Activated CD4-positive, CD25-positive, alpha-beta regulatory T cell treated with anti-CD3 and anti-CD28 coated beads, Interleukin-2, amount 50 U/mL, for 72 hours (primary cell): ENCODE measurements at places on chromosomes 7 and 10.

- DNase-seq = no peak
These were observed 11.3 kb downstream of the KMT2C start for GRCh38 chr7:152424348-152425108.

DNA sequence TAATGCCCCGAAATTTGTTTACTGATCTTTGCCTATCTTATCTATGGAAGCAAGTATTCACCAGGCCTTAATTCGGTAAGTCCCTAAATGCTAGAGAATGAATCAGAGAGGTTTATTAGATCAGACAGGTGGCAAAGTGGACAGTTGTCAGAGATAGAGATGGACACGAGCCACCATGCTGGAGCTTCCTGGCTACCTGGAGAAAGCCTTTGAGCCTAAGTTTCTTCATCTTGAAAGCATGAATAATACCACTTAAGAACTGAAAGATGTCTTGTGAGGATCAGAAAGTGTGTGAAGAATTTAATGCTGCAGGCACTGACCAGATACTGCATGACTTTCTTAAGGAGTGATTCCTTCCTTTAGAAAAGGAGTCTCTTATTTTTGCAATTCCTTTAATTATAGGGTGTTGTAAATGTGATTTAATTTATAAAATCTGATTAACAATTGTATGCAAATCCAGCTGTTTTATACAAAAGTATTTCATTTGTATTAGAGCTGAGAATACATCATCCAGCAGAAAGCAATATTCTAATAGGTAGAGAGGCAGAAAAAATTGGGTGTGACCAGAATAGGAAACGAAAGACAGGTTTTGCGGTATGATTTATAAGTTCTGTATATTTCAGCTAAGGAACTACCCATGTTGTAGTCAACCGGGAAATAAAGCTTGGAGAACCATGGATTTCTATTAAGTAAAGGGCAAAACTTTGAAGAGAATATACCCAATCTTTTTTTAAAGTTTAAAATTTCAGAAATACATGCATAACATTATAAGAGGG, 82.7 kb downstream of the SMURF1 start:
- DNase-seq = no peak

GRCh38 chr7:47344171-47344955, 237.5 kb downstream of the TNS3 start:
- no peak for DNase-seq

- no peak for DNase-seq
These were observed 98.3 kb upstream of the ARHGAP21 start for GRCh38 chr10:24821986-24822385.

- no peak for DNase-seq
These were observed 82.0 kb upstream of the GTF2IRD1 start for GRCh38 chr7:74371381-74372341.

DNA sequence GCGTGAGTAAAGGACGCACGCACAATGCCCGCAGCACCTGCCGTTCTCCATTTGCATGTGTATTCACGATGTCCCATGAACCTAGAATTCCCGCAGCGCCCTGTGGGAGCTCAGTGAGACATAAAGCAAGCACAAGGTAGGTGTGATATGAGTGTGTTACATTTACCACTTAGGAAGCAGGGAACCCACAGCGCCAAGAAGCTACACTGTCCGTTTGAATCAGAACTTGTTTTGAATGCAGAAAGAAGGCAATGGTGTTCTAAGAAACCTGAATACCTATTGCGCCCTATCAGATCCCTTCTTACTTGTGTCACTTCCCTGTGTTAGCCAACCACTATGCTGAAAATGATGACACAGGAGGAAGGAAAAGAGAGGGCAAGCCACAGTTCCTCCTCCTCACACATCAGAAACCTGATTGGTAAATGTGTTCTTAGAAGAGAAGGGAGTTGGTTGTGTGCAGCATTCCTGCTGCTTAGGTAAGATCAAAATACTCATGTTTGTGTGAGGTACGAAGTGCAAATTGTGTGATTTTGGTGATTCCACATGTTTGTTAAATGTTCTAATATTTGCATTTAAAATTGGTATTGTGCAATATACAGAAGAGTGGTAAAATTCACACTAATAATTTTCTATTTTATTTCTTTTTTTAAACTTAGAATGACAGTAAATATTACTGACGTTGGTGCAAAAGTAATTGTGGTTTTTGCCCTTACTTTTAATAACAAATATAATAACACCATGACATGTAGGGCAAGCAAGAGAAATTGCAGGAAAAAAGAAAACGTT, 185.4 kb downstream of the SEC23IP start:
- no peak for DNase-seq

DNA sequence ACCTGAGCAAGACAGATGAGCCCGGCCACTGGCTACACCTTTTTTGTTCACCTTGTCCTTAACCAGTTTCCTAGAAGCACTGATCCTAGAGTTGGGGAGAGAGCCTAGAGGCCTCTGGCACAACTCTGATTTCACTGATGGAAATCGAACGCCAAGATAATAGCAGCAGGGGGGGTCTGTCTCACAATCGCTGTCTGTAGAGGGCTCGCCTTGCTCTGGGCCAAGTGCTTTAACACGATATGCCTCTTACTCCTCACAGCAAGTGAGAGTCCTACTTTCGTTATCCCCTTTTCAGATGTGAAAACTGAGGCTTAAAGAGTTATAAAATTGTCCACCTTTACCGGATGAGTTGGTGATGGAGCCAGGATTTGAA, 472 bp downstream of the RASSF4 start:
- DNase-seq = no peak

DNA sequence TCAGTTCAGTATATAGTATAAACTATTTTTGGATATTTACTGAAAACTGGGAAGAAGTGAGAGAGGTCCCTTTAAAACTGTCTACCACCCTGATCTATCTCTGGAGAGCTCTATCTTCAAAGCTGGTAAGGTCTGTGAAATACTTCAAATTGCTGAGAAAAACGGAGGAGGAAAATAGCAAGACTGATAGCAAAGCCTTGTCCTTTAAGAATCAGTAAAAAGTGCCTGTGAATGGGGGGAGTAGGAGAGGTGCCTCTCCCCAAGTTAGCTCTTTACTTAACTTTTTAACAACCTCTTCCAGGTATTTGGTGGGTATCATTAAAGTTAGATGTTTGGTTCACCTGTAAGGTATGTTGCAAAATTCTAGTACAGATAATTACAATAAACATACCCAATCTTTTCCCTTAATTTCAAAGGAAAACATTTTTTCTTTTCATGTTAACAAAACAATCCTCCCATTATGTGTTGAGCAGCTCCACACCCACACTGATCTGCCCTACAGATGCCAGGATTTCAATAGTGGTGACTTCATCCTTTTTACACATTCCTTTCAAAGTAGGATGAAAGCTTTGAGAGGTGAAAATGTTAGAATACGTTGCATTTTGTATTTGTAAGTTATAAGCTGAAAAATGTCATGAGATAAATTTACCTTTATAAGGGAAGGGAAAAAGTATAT, 149.2 kb downstream of the CRPPA start:
- DNase-seq = no peak

DNA sequence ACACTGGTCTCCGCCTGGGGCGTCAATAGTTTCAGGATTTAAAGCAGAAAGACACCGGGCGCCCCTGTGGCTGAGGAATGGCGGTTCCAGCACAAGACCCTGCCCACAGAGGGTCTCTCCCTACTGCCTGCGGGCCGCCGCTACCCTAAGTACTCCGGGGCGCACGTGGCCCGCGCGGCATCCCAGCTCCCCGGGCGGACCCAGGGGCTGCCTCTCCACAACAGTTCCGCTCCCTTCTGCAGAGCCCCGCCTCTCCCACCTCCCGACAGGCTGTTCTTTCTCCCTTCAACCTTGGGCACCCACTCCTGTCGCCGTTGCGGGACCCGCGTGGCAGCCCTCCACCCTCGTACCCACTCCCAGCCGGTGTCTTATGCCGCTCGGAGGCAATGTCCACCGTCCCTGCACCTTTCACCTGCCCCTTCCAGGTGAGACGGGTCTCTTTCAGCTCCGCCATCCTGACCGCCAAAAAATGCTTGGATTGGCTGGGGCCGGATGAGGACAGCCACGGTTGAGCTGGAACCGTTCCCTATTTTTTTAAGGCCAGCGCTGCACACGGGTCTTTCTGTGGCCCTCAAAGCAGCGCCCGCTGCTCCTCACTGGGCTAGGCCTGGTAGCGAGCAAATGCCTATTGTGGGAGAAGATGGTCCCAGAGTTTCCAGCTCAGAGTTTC, 1.6 kb upstream of the NKX2-3 start:
- no peak for DNase-seq

- no peak for DNase-seq
These were observed 8.2 kb upstream of the SVIL start for GRCh38 chr10:29642990-29643389.

- DNase-seq = no peak
These were observed 5.1 kb upstream of the WNT16 start for GRCh38 chr7:121323515-121324302.

DNA sequence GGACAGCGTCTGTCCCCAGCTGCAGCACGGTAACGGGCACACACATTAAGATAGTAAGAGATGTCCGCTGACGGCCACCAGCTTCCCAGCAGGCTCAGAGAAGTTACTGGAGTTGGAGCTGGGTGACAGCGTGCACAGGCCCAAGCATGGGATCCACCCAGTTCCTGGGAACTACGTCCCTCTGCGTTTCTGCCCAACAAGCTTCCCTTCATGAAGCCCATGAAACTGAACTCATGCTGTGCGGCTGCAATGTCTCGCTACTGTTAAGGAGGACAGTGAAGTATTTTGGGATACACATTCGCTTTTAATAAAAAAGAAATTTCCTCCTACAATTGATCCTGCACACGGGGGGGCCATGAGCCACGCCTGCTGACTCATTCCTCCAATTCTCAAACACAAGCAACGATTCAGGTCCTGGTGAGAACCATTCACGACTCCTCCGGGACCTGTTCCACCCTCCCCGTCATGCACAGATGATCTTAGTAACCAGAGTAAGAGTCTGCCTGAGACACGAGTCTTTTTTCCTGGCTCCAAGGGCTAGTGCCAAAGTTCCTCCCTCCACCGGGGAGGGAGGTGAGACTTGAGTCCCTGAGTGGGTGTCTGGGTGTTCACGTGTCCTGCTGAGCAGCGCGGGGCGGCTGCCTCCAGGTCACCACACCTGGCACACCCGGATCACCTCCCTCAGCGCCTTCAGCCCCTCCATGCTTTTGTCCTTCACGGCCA, 2.6 kb downstream of the PSMG3 start:
- no peak for DNase-seq

GRCh38 chr10:61336831-61337230, 116.3 kb downstream of the TMEM26 start:
- no peak for DNase-seq

- DNase-seq = no peak
These were observed 92.5 kb downstream of the TRIL start for GRCh38 chr7:28865601-28866144.

GRCh38 chr7:146991596-146991995, 875.0 kb downstream of the CNTNAP2 start:
- DNase-seq = no peak

- no peak for DNase-seq
These were observed 72.1 kb downstream of the EEPD1 start for GRCh38 chr7:36224934-36225858.

DNA sequence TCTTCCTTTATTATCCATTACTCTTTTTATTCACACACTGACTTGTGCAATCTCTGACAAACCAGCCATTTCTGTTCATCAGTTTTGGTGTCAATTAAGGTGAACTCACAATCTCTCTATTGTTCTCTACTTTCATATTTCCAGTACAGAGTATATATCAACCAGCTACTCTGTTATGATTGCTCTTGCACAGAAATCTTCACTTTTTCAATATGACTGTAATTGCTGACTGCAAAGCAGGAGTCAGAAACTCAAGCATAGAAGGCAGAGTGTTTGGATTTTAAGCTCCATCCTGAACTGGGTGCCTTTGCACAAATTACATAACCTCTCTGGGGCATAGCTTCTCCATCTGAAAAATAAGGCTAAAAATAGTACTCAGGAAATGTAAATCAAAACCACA, 1042.0 kb downstream of the GRM8 start:
- DNase-seq = no peak

GRCh38 chr10:19046679-19047078, 1.9 kb upstream of the MALRD1 start:
- no peak for DNase-seq

- no peak for DNase-seq
These were observed 91.4 kb downstream of the EXOC4 start for GRCh38 chr7:133344275-133344674.

- DNase-seq = no peak
These were observed 67.7 kb downstream of the TACR2 start for GRCh38 chr10:69348816-69349541.

- no peak for DNase-seq
These were observed 947.6 kb upstream of the POT1 start for GRCh38 chr7:125877246-125877645.

GRCh38 chr7:69445541-69445940, 152.7 kb upstream of the AUTS2 start:
- no peak for DNase-seq
